ENCODE measurements at places on chromosomes 6 and 20. TPM values are rescaled to one million over a fixed set of nuclear protein-coding genes. Genes with fewer than 3 reads are reported as not detected.
A peak's percentile ranks its signal among the peaks of the same experiment; 100 is the strongest.

GRCh38 chr20:62365814-62366369 lies 1.2 kb downstream of the LAMA5 start:
- H3K4me1 ChIP-seq, result peaks cover 20% of the 10 kb centered on the region
- DNase-seq, result no peak
- H3K4me3 ChIP-seq, result peak overlapping the region; percentile 87
- H3K27me3 ChIP-seq, result no peaks in the 10 kb centered on the region
- no peaks in the 10 kb centered on the region for H3K36me3 ChIP-seq
- peak overlapping the region; percentile 80 for H3K27ac ChIP-seq

- H3K27me3 ChIP-seq, result no peaks in the 10 kb centered on the region
- peaks cover 24% of the 10 kb centered on the region for H3K36me3 ChIP-seq
- peaks cover 56% of the 10 kb centered on the region for H3K4me1 ChIP-seq
- H3K4me3 ChIP-seq, result no peak overlapping the region
- peak overlapping the region; percentile 78 for H3K27ac ChIP-seq
- DNase-seq, result no peak
These were observed 5.9 kb downstream of the RBM38 start for GRCh38 chr20:57396984-57397692.

DNA sequence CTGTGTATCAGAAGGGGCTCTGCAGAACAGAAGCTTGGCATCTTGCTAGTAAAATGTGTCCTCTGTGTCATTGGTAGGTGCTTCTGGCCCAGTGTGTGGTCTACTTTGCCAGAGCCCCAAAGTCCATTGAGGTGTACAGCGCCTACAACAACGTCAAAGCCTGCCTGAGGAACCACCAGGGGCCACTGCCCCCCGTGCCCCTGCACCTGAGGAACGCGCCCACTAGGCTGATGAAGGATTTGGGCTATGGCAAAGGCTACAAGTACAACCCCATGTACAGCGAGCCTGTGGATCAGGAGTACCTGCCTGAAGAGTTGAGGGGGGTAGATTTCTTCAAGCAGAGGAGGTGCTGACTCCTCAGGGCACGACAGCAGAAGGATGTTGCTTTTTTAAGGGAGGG lies 19.7 kb downstream of the WRNIP1 start:
- H3K4me1 ChIP-seq, result peaks cover 8% of the 10 kb centered on the region
- H3K36me3 ChIP-seq, result no peaks in the 10 kb centered on the region
- DNase-seq, result no peak
- no peak overlapping the region for H3K4me3 ChIP-seq

DNA sequence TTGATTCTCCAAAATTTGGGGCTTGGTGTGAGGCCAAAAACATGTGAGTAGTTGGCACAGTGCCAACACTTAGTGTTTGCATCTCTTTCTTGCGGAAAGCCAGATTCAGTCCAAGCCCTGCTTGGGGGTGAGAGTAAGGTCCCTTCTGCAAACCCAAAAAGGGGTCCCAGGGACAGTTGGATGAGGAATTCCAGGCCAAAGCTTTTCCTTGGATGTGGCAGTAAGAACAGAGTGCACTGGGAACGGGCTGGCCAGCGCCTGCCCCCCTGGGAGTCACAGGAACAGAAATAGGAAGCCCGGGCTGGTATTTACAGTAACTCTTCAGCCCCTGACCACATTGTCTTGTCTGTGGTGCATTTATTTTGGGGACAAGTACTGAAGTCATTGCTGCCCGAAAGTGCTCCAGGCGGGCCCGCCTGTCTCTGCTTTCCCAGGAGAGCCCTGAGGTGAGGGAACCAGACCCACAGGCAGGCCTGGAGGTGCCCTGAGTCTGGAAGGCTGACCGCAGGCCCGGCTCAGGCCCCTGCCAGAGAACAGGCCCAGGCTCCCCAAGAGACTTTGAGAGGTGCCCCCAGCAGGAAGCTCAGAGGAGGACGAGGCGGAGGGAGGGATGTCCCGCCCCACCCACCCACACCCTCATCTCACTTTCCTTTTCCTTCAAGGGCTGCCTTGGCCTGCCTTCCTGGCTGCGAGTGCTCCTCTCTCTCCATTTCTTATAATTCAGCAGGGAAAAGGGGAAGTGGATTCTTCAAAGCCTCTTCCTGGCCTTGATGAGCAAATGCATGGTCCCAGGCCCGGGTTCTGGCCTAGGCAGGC lies 218.4 kb downstream of the MAFB start:
- H3K4me3 ChIP-seq, result no peak overlapping the region
- H3K27ac ChIP-seq, result peak overlapping the region; percentile 41
- H3K4me1 ChIP-seq, result no peaks in the 10 kb centered on the region
- H3K36me3 ChIP-seq, result no peaks in the 10 kb centered on the region

DNA sequence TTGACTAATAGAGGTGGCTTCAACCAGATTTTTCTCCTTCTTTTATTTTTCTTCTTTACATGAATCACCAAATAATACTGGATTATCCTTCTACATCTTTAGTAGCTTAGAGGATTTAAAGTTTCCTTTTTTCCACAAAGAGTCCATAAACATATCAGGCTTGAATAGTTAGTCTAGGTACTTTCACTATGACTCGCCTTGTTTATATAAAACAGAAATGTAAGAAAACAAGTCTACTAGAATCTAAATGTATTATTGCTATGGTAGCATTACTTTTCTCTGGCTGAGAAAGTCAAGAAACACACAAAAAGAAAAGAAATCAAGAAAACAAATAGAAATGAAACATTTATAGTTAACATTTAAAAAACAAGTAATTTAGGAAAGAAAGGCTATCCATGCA lies 215.2 kb downstream of the PTPRK start:
- H3K4me3 ChIP-seq, result no peak overlapping the region
- no peaks in the 10 kb centered on the region for H3K27me3 ChIP-seq
- no peak overlapping the region for H3K27ac ChIP-seq

- no peak overlapping the region for H3K4me3 ChIP-seq
- DNase-seq, result no peak
- H3K27ac ChIP-seq, result no peak overlapping the region
- H3K27me3 ChIP-seq, result peaks cover 4% of the 10 kb centered on the region
These were observed 100.1 kb downstream of the DNAH8 start for GRCh38 chr6:38815250-38815649.

- peaks cover 12% of the 10 kb centered on the region for H3K4me1 ChIP-seq
- no peaks in the 10 kb centered on the region for H3K27me3 ChIP-seq
- no peak for DNase-seq
- no peak overlapping the region for H3K4me3 ChIP-seq
- peaks cover 32% of the 10 kb centered on the region for H3K36me3 ChIP-seq
- H3K27ac ChIP-seq, result peak overlapping the region; percentile 4
These were observed 45.6 kb downstream of the LRRN4 start for GRCh38 chr20:6008254-6008653.

- no peak for DNase-seq
- H3K4me3 ChIP-seq, result no peak overlapping the region
- no peaks in the 10 kb centered on the region for H3K4me1 ChIP-seq
- H3K27me3 ChIP-seq, result no peaks in the 10 kb centered on the region
- H3K27ac ChIP-seq, result no peak overlapping the region
These were observed 17.9 kb upstream of the PNPLA1 start for GRCh38 chr6:36252005-36252404.

DNA sequence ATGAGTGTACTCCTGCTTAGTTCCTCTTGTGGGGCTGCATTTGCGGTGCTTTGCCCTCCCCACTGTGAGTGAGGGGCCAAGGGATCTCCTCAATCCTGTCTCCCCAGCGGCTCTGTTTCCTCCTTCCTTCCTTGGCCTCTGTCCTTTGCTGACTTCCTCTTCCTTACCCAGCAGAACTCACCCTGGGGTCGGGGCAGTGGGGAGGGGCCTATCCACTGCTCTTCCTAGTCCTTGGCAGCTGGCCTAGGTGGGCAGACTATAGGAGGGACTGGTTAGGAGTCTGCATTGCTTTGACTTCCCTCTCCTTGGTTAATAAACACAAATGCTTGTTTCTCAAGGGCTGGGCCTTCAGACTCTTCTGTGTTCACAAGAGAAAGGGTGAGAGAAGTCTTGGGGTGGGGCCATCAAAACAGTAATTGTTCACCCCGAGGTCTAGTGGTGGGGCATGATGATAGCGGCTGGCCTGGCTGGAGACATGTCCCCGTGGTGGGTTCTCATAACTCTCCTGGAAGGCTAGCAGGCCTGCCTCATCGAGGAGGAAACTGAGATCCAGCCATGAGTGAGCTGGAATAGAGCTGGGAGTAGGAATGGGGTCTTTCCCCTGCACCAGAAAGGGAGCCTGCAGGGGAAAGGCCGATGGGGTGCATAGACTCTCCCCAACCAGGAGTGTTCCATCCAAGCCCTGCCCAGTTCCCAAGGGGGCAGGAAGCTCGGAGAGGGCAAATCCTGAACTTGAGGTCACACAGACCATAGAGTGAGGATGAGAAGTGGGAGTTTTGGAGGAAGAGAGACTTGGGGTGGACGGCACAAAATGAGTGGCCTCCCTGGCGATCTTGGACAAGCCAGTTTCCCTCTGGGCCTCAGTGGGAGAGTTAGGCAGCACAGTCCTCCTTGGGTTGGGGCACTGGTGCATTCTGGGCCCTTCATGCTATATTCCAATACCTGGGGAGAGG lies 12.7 kb downstream of the FAM110A start:
- no peaks in the 10 kb centered on the region for H3K27me3 ChIP-seq
- H3K4me1 ChIP-seq, result peaks cover 49% of the 10 kb centered on the region
- H3K4me3 ChIP-seq, result peak overlapping the region; percentile 1
- H3K27ac ChIP-seq, result peak overlapping the region; percentile 9
- H3K36me3 ChIP-seq, result no peaks in the 10 kb centered on the region
- no peak for DNase-seq

DNA sequence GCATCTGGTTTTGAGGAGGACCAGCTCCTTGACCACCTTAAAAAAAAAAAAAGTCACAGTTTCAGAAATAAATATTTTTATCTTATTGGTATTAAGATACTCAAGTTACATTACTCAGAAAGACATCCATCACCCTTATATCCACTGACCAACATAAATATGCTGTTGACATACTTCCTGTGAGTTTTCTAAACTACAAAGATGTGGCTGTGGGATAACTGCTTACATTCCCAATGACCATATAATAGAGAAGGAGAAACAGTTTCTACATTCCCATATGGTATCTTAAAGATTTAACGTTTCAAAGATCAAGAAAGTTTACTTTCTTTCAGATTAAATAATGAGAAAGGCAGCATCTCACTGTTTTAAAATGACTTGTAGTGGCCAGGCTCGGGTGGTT lies 46.3 kb downstream of the TP53INP2 start:
- no peaks in the 10 kb centered on the region for H3K4me1 ChIP-seq
- H3K4me3 ChIP-seq, result no peak overlapping the region
- no peak for DNase-seq
- H3K27ac ChIP-seq, result no peak overlapping the region
- H3K27me3 ChIP-seq, result no peaks in the 10 kb centered on the region

DNA sequence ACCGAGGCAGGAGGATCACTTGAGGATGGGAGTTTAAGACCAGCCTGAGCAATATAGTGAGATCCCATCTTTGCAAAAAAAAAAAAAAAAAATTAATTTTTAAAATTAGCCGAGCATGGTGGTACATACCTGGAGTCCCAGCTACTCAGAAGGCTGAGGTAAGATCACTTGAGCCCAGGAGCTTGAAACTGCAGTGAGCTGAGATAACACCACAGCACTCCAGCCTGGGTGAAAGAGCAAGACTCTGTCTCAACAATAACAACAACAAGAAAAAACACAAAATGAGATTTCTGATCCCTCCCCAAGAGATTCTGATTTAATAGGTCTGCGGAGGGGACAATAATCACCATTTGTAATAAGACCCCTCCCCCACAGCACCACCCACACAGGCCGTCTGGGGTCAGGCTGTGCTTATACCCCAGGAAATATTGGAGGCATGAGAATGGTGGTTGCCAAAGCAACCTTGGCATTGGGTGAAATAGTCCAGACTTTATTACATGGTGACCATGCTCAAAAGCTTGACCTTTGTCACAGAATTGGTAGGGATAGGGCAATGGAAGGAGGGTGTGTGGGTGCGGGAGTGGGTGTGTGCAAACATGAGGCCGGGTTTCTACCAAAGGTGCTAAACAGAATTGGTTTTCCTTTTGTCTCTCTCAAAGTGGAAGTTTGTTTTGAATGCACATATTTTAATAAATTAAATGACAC lies 24.4 kb upstream of the ADTRP start:
- no peaks in the 10 kb centered on the region for H3K27me3 ChIP-seq
- no peaks in the 10 kb centered on the region for H3K4me1 ChIP-seq
- no peak overlapping the region for H3K4me3 ChIP-seq
- no peak overlapping the region for H3K27ac ChIP-seq
- H3K36me3 ChIP-seq, result no peaks in the 10 kb centered on the region

GRCh38 chr6:157283330-157283898 lies 39.9 kb downstream of the TMEM242 start:
- H3K27ac ChIP-seq, result no peak overlapping the region
- no peaks in the 10 kb centered on the region for H3K36me3 ChIP-seq
- no peaks in the 10 kb centered on the region for H3K4me1 ChIP-seq
- no peaks in the 10 kb centered on the region for H3K27me3 ChIP-seq
- no peak overlapping the region for H3K4me3 ChIP-seq

DNA sequence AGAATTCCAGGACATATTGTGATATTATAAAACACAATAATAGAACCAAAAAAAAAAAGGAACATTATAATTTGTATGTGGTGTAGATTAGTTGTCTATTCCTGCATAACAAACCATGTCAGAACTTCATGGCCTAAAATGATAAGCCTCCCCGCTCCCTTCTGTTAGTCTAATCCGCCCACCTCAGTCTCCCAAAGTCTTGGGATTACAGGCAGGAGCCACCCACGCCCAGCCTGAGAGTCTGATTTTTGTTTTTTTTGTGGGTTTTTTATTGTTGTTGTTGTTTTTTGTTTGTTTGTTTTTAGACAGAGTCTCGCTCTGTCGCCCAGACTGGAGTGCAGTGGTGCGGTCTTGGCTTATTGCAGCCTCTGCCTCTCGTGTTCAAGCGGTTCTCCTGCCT lies 61.1 kb upstream of the C20orf144 start:
- no peak for DNase-seq
- H3K4me1 ChIP-seq, result no peaks in the 10 kb centered on the region
- H3K4me3 ChIP-seq, result no peak overlapping the region
- H3K36me3 ChIP-seq, result no peaks in the 10 kb centered on the region

DNA sequence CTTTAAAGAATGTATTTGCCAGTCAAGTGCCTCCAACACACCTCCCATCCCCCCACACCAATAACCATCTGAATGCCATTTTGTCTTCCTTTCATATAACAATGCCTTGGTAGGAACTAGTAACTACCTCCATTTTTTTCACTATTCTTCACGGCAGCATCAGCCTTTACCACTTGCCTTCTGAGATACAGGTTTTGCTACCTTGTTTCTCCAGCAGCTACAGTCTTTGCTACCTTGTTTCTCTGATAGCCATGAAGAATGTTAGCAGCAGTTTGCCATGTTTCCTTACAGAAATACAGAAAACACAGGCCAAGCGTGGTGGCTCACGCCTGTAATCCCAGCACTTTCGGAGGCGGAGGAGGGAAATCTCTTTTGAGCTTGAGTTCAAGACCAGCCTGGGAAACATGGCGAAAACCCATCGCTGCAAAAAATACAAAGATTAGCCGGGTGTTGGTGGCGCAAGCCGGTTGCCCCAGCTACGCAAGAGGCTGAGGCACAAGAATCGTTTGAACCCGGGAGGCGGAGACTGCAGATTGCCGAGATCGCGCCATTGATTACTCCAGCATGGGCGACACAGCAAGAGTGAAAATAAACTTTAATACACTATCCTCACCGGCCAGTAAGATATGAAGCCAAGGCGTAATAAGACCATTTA lies 100.9 kb downstream of the HFE start:
- peak overlapping the region; percentile 89 for H3K27ac ChIP-seq
- peak overlapping the region; percentile 57 for H3K4me3 ChIP-seq
- no peak for DNase-seq

GRCh38 chr6:22271081-22271480 lies 25.8 kb downstream of the PRL start:
- H3K27me3 ChIP-seq, result no peaks in the 10 kb centered on the region
- H3K36me3 ChIP-seq, result no peaks in the 10 kb centered on the region
- no peaks in the 10 kb centered on the region for H3K4me1 ChIP-seq

CFB gene
- total RNA-seq, result 94.1 TPM

NNAT gene
- total RNA-seq, result not detected

HLA-G gene
- total RNA-seq, result not detected

PTPRK gene
- total RNA-seq, result 192 TPM

SLC12A5 gene
- not detected for total RNA-seq

PFDN4 gene
- 32.6 TPM for total RNA-seq

Measured in Peyer's patch (tissue), 4 donors.